ENCODE measurements at places on chromosomes 3 and 15.
A peak's percentile ranks its signal among the peaks of the same experiment; 100 is the strongest.

DNA sequence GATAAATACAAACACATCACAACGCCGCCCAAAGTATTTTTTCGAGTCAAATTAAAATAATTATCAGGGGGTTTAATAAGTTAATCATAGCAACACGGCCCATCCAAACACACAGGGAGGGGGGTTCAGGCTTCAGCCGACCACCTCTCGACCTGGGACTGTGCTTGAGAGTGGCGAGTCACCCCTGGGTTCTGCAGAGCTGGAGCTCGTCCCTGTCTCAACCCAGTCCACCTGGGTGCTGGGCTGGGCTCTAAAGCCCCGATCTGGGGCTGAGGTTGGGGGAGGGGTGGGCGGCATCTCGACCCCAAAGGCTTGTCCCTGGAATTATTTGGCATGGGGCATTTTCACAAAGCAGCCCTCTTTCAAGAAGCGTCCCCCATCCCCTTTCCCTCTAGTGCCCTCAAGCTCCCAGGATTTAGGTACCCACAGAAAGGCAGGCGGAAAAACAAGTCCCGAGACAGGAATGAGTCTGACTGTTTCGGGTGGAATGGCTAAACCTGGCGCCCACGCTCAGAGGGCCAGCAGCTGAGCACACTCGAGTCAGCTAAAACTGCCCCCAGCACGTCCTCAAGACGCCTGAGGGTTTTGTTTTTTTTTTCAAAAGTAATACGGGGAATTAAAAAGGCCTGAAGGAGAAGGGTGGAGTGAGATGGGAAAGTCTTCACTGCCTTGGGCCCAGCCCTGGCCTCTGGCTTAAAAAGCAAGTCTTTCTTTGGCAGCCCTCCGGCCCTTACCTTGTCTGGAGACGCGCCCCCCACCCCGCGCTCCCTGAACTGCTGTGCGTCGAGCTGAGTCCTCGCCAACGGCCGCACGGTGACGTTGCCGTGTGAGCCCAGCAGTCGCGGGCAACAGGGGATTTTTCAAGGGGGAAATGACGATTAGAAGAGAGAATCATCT lies 32.5 kb downstream of the NR2F2 start:
- no peak for DNase-seq

DNA sequence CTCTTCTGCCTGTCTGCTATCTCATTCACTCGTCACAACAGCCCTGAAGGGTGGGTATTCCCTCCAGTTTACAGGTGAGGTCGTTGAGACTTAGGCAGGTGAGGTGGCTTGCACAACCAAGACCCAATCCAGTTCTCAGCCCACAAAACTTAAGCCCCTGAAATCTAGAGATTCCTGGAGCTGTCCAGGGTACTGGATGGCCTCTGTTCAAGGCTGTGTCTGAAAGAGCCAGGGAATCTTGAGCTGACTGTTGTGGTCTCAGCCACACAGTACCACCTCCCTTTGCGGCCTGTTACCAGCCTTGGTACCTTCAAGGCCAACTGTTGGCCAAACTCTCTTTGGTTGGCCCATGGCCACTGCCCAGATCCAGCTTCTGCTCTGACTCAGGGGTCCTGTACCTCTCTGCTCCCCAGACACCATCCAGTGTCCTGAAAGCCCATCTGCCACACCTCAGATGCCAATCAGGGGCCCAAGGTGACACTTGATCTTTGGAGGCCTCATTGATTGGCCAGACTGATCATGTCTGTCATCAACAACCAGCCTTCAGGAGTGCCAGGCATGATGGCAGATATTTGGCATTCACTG lies 10.9 kb upstream of the FAM107A start:
- DNase-seq, result peak; percentile 78

GRCh38 chr15:85763157-85763556 lies 31.6 kb downstream of the KLHL25 start:
- no peak for DNase-seq

- no peak for DNase-seq
These were observed 269.9 kb upstream of the UBE2E2 start for GRCh38 chr3:22933051-22933840.

- no peak for DNase-seq
These were observed 98.4 kb downstream of the IGF2BP2 start for GRCh38 chr3:185726254-185726967.

- DNase-seq, result no peak
These were observed 242.4 kb upstream of the SATB1 start for GRCh38 chr3:18667552-18667951.

- DNase-seq, result no peak
These were observed 873.9 kb downstream of the MCTP2 start for GRCh38 chr15:95105229-95105628.

DNA sequence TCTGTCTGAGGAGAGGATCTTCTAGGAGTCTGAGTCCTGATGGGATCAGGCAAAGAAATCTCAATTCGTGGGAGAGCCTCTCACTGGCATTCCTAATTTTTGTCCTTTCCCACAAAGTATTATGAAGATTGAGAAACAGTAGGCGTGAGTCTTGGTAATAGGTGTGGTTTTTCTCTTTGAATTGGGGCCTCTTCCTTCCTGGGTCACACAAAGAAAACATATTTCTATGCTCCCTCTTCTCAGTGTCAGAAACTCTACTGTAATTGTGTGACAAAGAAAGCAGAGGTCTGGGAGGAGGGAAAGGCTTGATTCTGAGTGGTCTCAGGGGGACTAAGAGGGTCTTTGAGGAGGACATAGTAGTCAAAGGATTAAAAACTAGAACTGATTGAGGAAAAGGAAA lies 6.0 kb downstream of the GABRR3 start:
- DNase-seq, result no peak

- DNase-seq, result peak; percentile 89
These were observed at the start of gene C15orf61 for GRCh38 chr15:67521029-67521782. Gene C15orf61 (plus strand): TSS chr15:67521131. CDS start chr15:67521249, 118 bp downstream.
